Type B pancreatic cell (in vitro differentiated cells): ENCODE measurements at places on chromosomes 7 and 10. TPM values are rescaled to one million over a fixed set of nuclear protein-coding genes. Genes with fewer than 3 reads are reported as not detected.
A peak's percentile ranks its signal among the peaks of the same experiment; 100 is the strongest.

Gene AKR1C8
- total RNA-seq = 0.89 and 1.00 TPM in 2 replicates

GRCh38 chr10:6699336-6699735 lies 119.3 kb upstream of the PRKCQ start:
- no peak for DNase-seq
- no peaks in the 10 kb centered on the region for H3K4me1 ChIP-seq
- H3K36me3 ChIP-seq = no peaks in the 10 kb centered on the region
- H3K4me3 ChIP-seq = no peak overlapping the region
- peaks cover 27% of the 10 kb centered on the region for H3K27me3 ChIP-seq

Gene MRC1
- 0.74 and 0.80 TPM in 2 replicates for total RNA-seq

Gene EN2
- 0.07 and 0.94 TPM in 2 replicates for total RNA-seq

DNA sequence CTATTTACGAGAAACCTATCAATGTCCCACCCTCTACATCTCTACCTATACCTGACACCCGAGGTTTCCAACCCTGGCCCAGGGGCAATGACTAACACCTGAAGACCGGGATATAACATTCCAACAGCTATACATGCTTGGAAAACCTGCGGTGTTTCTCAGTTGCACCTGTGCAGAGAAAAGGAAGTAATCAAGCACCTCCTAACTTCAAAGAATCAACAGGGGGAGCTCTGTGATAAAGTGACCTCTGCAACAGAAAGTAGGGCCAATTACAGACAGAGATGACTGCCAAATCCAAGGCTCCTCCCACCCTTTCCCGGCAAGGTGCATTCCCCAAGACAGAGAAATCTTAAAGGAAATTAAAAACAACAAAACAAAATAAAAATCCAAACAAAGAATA lies 41.3 kb downstream of the CCDC6 start:
- H3K36me3 ChIP-seq = peaks cover 22% of the 10 kb centered on the region
- H3K27me3 ChIP-seq = no peaks in the 10 kb centered on the region
- H3K27ac ChIP-seq = peak overlapping the region; percentile 66
- H3K4me1 ChIP-seq = peaks cover 36% of the 10 kb centered on the region
- no peak for DNase-seq

- no peak for DNase-seq
- no peak overlapping the region for H3K4me3 ChIP-seq
- no peaks in the 10 kb centered on the region for H3K36me3 ChIP-seq
- no peak overlapping the region for H3K27ac ChIP-seq
Measured at GRCh38 chr7:83410989-83411591, 237.8 kb downstream of the SEMA3E start.

Gene C10orf67
- 0.12 and 0.17 TPM in 2 replicates for total RNA-seq

DNA sequence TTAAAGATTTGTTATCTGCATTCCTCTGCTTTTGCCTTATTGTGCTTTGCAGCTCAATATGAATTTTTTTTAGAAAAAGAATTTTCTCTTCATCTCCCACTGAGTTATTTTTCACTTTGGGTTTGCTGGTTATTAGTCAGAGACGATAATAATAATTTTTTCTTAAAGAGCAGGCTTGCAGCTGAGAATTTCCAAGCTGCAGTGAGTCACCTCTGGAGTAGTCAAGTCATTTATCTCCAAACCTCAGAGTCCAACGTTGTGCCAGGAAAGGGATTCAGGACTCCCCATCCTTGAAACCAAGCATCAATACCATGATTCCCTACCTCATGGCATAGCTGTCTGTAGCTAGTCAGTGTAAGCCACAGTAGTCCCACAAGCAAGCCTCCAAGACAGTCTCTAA lies 15.2 kb upstream of the EGR2 start:
- no peak overlapping the region for H3K27ac ChIP-seq
- DNase-seq = no peak
- H3K36me3 ChIP-seq = no peaks in the 10 kb centered on the region
- H3K4me3 ChIP-seq = no peak overlapping the region

DNA sequence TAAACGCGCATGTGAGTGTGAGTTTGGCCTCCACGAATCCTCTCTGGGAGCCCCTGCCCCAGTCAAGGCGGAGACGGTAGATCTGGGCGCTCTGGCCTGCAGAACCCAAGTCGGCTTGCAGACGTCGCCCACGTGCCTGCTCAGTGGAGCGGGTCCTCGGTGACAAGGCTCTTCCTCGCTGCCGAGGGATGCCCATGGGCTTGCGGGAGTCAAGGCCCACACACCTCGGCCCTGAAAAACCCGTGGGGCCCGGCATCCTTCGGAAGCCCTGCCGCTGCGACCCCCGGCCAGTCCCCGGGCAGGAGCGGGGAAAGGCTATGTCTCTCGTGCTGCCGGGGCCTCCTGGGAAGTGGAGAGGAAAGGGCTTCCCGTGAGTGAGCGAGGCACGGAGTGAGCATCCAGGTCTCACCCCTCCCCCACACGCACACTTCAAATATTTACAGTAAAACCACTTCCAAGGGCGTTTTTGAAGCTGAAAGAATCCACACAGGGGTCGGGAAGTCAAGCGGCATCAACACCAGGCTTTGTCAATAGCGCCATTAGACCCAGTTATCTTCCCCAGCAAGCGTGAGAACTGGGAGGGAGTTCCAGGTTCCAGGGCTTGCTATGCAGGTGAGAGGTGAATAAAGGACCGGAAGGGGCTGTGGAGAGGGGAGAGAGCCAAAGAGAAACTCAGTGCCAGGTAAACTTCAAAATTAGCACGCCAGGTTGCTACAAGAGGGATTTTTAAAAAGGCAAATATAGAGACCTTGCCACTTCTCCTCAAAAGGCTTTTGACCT lies 1.1 kb upstream of the MNX1 start:
- H3K4me1 ChIP-seq = peaks cover 6% of the 10 kb centered on the region
- H3K27ac ChIP-seq = peak overlapping the region; percentile 8
- H3K27me3 ChIP-seq = peaks cover 85% of the 10 kb centered on the region
- no peak for DNase-seq
